ENCODE measurements at places on chromosomes 6 and 20.

DNA sequence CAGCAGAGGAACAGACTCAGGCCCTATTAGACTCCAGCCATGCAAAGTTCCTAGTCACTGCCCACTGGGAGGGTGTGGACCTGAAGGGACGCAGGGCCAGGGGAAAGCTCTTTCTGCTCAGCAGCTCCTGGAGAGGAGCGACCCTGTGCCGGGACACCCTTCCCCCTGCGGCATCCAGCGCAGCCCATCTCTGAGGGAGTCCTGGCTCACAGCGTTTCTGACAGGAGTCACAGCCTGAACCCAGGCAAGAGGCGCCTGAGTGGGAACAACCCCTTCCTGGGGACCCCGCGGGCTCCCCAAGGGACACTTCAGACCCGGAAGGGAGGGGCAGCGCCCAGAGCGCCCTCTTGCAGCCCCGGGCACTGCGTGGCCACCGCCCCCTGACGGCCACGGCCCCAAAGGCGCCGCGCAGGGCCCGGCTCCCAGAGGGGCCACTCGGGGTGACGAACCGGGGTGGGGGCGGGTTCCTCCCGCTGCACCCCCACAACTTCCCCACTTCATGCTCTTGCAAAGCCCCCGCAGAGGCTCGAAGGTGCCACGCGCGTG, 862 bp downstream of the UCKL1 start:
- DNase-seq = no peak

- no peak for DNase-seq
Measured at GRCh38 chr6:134435814-134436280, 117.9 kb upstream of the SGK1 start.

DNA sequence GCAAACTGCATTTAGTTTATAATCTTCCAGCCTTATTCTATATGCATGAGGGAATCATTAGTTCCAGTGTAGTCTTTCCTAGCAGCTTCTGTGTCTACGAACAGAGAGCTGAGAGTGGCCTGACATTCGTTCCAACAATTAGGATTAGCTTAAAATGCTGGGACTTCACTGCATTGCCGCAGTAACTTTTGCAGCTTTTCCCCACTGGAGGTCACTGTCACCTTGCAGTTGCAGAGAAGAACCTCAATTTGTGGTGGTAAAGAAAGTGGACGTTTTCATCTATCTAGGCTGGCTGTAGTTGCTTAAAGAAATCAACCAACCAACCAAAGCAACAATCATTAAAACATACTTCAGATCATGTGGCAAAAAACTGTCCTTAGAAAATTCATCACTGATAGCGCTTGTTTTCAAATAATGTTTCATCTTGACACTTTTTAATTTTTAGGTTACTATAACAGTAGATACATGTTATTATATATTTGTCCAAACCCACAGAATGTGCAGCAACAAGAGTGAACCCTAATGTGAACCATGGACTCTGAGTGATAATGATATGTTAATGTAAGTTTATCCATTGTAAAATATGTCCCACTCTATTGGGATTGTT, 12.2 kb downstream of the MYLK4 start:
- DNase-seq = peak; percentile 9

DNA sequence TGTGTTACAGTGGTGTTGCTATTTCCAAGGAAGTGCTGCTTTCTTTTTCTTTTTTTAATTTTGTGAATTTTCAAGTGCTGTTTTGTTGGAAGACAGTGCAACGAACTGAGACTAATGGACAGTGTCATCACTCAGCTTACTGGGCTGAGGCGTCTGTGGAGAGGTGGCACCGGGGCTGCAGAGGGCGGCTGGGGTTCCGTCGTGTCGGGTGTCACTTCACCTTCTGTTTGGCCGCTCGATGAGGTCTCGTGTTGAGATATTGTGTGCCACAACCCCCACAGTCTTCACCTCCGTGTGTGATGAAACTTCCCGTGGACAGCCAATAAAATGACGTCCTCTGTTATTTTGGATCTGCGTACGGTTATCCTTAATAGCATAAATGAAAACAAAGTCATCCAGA, 149.4 kb upstream of the SNX9 start:
- no peak for DNase-seq

DNA sequence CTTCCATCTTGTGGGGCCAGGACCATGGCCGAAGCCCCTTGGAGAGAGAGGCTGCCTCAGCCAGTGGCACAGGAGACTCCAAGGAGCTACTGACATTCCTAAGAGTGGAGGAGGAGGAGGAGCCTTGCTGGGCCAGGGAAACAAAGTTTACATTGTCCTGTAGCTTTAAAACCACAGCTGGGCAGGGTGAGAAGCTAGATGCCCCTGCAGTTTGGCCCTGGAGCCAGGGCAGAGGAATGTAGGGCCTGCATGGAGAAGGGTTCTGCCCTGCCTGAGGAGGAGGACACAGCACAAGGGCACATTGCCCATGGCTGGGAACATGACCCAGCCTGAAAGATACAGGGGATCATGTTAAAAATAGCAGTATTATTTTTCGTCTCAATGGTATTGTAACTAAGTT, 37.4 kb downstream of the PLCG1 start:
- no peak for DNase-seq

GRCh38 chr6:28401172-28401571, 1.6 kb upstream of the ZSCAN12 start:
- no peak for DNase-seq

GRCh38 chr20:13868331-13868730, 83.5 kb downstream of the NDUFAF5 start:
- DNase-seq = no peak

GRCh38 chr6:148905901-148906300, 159.1 kb downstream of the UST start:
- DNase-seq = no peak

- no peak for DNase-seq
Measured at GRCh38 chr6:45736134-45736533, 279.5 kb downstream of the CLIC5 start.

GRCh38 chr6:154751011-154751800, 18.0 kb downstream of the SCAF8 start:
- DNase-seq = no peak

DNA sequence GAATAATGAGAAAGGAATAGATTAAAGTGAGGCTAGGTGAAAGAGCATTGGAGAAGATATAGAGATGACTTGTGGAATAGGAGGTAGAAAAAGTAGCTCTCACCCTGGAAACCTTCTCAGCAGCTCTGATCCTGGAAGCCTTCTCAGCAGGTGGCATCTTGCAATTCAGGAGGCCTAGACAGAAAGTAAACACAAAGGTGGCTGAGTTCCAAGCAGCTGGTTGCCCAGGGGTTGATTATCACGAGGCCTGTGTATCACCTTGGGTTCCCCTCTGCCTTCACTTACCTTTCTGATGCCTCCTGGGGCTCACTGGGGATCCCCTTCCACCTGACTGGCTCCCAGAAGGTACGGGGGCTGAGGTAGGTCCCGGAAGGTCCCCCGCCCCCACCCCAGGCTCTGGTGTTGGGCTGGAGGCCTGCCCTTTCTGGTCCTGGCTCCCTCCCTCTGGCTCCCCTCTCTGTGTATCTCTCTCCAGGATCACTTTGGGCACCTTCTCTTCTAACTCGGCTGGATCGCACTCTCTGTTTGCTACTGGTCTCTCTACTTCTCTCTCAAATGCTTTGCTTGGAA, 9.7 kb downstream of the MDC1 start:
- DNase-seq = no peak

DNA sequence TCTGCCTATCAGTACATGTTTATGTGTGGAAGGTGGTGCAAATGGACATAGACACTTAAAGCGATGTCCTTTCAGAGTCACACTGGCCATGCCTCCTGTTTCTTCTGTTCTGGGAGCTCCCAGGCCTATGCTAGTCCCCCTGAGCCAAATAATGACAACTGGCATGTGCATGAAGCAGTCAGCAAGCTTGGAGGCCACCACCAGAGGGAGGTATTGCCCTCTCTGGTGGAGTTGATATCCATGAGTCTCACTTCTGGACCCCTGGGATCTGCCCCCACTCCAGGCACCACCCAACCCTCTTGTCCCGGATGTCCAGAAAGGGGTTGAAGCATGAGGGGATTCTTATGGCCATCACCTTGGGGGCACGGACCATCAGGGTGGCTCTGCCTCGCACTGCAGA, 172.2 kb downstream of the AIG1 start:
- DNase-seq = no peak

GRCh38 chr6:43969158-43969981, 157.9 kb downstream of the MRPL14 start:
- DNase-seq = no peak

DNA sequence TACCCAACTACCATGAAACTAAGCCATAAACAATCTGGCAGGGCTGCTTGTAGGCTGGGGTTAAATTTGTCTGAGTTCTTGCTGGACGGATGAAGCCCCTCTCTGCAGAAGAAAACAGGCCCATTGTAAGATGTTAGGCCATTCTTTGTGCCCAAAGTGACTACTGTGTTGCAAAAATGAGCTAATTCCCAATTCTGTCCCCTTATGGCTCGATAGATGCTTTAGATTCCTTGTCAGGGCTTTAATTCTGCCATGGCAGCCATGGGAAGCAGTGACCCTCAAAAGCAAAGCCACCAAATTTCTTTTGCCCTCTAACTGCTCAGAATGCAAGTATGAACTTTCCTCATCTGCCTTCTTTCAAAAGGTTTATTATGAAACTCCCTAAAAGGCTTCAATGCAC, 45.2 kb downstream of the LAMA4 start:
- no peak for DNase-seq

GRCh38 chr20:54692168-54692887, 216.9 kb downstream of the DOK5 start:
- no peak for DNase-seq

DNA sequence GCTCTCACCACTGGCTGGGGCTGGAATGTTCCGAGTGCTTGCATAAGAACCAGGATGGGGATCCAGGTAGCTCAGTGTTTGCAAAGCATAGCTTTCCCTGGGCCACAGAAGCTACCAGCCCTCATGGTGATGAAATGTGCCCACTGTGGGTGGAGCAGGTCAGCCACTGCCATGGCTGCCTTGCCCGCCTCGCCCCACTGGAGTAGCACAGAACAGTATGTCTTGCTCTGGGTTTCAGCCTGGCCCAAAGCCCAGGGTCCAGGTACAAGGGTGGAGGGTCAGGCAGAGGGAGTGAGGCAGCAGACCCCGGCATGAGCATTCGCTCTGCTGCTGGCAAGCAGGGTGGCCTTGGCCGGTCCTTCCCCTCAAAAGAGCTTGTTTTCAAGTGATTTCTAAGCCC, 34.7 kb downstream of the KCNK17 start:
- no peak for DNase-seq

GRCh38 chr20:49853640-49854039, 41.0 kb downstream of the SLC9A8 start:
- no peak for DNase-seq

DNA sequence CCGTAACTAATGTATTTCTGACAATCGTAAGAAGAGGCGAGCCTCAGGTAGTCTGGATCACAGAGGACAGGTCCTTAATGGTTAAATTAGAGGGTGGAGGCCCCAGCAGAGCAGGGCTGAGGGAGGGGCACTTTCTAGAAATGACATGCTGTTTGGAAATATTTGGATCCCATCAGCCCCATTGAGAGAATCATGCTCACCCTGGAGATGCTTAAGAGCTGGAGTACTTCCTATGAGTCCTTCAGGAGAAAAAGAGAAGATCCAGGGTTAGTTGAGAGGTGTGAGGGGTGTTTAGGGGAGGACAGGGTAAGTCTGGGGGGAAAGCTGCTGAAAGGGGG, 123.0 kb downstream of the TCP11 start:
- DNase-seq = no peak

GRCh38 chr6:169962604-169963469, 211.4 kb downstream of the ERMARD start:
- DNase-seq = no peak

DNA sequence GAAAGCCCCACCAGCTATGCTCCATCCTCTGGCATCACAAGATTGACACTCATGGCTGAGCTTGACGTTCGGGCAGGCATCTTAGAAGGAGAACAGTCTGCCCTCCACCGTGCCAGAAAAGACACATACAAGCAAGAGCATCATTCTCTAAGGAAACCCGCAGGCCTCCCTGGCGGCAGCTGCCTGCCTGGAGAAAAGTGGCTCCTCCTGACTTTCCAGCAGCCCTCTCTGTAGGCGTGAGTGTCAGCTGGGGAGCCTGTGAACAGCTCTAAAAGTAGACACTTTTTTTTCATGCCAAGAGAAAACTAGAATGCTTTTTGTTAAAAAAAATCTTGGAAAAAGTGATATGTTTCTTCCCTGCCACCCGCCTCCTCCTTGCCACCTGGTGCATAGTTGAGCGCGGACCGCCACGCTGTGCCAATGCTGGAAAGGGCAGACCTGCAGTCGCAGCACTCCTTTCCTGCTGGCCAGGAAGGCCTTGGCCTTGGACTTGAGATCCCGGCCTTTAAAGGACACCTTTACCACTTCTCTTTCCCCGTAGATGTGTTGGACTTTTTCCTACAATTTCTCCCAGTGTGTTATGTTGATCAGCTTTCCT, 29.7 kb upstream of the INSM1 start:
- no peak for DNase-seq

DNA sequence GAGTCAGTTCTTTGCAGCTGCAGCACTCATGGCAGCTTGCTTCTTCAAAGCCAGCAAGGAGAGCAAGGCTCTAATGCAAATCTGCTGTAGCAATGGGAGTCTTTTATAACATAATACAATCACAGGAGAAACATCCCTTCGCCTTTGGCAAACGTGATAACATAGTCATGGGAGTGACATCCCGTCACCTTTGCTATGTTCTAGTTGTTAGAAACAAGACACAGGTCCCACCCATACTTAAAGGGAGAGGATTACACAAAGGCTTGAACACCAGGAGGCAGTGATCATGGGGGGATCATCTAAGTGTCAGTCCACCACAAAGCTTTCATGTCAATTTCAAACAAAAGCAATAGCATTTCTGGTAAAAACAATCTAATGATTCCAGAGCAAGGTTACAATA, 40.1 kb upstream of the PHACTR2 start:
- DNase-seq = no peak

GRCh38 chr6:158697811-158698210, 48.0 kb downstream of the SYTL3 start:
- no peak for DNase-seq
